ENCODE measurements at places on chromosomes 16 and 17.

DNA sequence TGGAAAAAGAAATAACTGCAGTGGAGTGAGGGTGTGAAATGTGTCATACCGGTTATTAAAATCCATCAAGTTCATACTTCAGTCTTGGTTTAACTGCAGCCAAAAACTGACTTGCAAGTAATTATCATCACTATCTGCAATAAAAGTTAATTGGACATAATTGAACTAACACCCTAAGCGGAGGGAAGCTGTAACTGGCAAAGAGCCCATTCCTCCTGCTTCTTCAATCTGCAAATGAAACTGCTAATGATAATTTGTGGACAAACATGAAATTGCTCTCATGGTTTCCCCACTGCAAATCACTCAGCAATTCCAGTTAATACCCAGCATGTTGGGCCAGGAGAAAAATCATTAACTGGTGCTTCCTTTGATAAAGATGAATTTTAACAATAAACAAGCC lies 46.5 kb downstream of the FAM222B start:
- DNase-seq: no peak

- DNase-seq: no peak
Observed at GRCh38 chr17:74768069-74768762, 7.9 kb downstream of the NAT9 start.

DNA sequence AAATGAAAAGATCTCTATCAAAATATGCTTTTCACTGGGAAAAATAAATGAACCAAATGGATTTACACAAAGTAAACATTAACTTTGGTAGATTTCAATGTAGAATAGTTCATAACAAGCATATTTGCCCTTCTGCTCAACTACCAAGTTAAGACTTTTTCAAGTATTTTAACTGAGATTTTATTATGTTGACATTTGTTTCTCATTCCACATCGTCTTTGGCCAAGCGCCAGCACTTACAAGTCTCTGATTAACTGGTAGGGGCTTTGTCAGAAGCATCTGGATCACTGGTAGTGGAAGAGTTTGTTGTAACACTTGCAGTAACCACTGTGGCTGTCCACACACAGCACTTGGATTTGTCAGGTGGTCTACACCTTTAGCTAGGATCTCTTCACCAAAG lies 22.9 kb downstream of the SLFN12L start:
- no peak for DNase-seq

DNA sequence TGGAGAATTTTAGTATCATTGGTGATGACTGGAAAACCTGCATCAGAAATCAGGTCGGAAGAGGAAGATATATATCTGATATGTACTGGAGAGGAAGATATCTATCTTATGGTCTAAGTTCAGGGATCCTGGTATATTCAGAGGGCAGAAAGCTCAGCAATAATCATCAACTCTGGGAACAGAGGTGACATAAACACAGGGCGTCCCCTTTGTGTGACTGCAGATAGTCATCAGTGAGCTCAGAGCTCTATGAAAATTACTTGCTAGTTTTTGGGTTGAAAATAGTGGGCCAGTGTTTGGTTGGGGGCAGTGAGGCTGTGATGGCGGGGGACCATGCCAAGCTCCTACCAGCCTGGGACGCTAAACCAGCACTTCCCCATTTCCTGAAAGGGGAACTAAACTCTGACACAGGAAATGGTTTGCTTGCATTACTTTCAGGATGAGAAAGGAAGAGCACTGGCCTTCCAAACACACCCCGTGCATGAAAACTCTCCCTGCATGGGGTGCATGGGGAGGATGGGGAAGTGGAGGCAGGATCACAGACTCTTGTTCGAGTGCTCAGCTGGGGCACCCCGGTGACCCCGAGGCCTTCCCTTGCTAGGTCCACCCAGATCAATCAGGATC lies 15.8 kb downstream of the NOD2 start:
- DNase-seq: no peak

- no peak for DNase-seq
Observed at GRCh38 chr16:49455991-49456745, 82.6 kb downstream of the C16orf78 start.
